IMR-90 (cell line): ENCODE measurements at places on chromosomes 3 and 15.

DNA sequence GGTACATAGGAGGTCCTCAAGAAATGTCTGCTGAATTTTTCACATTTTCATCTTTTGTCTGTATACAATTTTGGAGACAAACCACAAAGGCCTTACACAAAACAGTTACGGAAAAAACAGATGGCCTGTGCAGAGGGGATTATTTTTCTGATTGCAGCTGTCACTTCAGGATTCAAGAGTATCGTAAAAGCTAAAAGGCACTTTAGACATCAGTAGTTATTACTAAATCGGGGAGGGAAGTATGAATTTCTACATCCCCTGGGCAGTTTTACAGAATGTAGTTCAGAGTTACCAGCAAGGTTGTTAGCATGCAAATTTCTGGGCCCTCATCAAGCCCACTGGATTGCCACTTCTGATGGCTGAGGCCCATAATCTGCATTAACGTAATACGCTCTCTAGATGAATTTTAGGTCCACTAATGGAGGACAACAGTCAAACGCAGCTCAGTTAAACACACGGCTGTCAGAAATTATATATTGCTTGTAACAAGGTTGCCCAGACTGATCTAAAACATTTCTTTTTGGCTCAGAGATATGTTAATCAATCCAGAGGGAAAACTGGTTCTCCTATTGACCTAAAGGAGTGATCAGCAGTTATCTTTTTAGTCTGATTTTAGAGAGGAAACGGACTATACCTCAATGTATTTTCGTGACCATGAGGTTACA is 1.1 kb downstream of the RIOX2 start:
- no peak for DNase-seq

GRCh38 chr3:141246958-141247301 is 15.3 kb downstream of the PXYLP1 start:
- DNase-seq: no peak

- no peak for DNase-seq
These were observed 337.2 kb upstream of the RARB start for GRCh38 chr3:25090698-25091453.

- DNase-seq: no peak
These were observed 78.3 kb downstream of the CBLB start for GRCh38 chr3:105790534-105790933.

DNA sequence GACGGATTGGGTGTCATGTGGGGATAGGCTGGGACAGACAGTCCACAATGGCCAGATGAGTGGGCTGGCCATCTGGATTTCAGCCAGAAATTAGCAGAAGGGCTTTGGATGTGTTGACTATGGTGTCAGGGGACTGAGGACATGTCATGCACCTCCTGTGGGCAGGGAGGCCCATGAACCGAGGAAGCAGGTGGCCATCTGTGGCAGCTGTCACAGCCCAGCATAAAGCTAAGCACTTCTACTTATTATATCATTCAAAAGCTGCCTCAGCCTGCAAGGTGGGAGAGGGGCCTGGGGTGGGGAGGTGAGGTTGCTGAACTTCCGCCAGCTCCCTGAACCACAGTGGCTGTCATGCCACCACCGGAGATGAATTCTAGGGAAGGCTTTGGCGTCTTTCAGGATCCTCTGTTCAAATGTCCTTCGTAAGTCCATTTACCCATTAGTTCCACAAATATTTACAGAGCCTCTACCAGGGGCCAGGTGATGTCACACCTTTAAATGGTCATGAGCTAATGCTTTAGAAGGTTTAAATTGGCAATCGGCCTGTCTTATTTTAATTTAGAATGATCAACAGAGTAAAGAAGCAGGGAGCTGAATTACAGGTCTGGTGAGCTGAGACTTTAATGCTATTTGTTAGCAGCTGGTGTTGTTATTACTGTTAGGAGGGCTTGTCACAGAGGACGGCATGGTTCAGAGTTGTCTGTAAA is 23.6 kb upstream of the CAV3 start:
- DNase-seq: no peak

GRCh38 chr15:85361323-85361722 is 19.1 kb upstream of the AKAP13 start:
- DNase-seq: no peak
